ENCODE measurements at places on chromosomes 5 and 9.

DNA sequence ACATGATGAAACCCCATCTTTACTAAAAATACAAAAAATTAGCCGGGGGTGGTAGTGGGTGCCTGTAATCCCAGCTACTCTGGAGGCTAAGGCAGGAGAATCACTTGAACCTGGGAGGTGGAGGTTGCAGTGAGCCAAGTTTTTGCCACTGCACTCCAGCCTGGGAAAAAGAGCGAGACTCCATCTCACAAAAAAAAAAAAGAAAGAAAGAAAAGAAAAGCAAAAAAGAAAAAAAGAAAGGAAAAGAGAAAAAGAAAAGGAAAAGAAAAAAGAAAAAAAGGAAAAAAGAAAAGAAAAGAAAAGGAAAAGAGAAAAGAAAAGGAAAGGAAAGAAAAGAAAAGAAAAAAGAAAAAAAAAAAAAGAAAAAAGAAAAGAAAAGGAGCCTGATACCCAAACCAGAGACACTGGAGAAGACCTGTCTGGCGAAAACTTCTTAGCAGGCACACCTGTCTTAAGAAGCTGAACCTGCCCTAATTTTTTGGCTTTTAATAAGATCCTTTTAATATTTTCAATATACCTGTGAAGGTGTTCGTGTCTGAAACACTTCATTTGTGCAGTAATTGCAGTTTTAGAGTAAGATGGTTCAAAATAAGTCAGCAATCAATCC is 164.7 kb upstream of the IRX2 start:
- DNase-seq, result no peak

DNA sequence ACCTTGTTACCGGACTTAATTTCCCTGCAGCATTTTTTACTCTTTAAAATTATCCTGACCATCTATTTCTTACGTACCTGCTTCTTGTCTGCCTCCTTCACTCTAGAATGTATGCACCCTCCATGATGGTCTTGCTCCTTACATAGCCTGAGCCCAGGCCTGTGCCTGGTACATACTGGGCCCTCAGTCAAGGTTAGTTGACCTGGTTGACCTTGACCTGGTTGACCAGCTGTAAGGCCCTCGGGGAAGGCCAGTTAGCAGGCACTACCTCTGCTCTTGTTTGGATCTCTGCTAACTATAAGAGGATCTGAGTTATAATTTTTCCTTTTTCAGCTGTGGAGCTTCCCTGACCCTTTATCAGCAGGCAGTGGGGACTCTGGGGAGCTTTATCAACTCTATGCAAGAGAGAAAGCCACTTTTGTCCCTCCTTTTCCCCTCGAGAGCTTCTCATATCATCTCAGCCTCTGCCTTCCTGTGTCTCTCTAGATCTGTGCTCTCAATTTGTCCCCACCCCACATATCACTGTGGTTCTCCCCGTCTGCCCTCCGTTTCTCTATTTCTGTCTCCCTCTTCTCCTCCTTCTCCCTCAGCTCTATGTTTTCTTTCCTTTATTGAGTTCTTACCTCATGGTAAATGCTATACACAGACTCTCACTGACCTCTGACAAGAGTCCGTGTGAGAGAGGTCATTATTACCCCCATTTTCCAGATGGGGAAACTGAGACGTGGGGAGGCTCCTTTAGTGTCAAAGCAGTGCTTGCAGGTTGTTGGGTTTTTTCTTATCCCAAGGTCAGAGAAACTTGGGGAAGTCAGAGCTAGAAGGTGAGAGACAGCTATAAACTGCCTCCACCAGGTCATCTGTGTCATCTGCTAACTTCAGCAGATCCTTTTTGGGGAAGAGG is 28.6 kb downstream of the SPRY4 start:
- DNase-seq, result no peak

DNA sequence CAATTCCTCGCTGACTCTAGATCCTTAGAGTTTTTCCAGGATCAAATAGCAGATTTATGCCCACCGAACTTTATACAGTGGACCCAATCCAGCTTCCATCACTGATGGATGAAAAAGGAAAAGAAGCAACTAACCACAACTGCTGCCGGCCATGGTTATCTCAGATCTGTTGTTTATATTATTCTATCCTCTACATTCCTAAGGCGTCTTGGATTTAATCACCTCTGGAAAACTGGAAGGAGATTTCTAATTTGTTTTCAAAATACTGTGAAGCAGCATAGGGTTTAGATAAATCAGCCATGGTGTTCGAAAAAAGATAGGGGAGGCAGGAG is 663 bp upstream of the ZNF366 start:
- DNase-seq, result no peak

GRCh38 chr9:129138476-129139232 is 27.4 kb downstream of the PTPA start:
- no peak for DNase-seq

DNA sequence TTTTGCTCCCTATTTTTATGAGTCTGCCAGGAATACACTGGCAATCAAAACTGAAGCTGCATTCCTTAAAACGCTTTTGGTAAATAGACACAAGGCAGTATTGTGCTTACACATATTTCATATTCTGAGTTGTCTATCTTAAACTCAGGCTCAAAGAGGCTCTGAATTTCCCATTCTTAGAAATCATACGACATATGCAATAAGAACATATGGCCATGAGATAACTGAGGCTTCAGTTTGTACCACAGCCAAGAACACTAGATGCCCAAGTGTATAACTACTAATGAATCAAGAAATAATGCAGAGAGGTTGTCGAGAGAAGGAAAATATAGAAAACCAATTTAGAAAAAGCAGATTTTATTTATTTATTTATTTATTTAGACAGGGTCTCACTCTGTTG is 357.4 kb downstream of the NDUFS4 start:
- DNase-seq, result no peak

DNA sequence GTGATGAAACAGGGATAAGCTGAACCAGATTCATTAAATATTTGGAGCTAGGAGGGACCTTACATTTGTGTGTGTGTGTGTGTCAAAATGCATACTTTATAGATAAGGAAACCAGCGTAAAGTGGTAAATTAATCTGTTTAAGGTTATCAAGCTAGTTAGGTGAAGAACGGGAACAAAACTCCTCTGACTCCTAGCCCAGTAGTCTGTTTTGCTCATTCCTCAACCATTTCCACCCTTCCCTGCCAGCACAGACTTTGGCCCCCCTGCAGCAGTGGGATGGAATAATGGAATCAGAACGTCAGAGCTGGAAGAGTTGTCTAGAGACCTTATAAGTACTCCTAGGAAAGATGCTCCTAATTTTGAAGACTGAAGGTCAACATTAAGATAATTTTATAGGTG is 6.5 kb downstream of the AGXT2 start:
- DNase-seq, result no peak

DNA sequence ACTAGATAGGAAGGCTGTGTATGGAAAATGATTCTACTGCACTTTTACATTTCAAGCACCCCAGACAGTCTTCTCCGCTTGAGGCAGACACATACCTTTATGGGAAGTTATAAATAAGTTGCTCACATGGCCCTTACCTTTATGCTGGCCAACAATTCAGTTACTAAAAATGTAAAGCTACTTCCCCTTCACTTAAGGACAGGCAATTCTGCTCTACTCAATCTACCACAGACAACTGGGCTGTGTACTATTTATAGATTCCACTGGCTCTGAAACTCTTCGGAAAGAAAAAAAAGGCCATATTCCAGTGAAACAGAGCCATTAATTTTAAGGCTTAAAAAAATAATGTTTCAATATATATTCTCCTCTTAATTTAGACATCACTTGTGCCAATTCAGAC is 59.4 kb downstream of the ELAVL2 start:
- DNase-seq, result no peak

- DNase-seq, result no peak
These were observed 190.1 kb upstream of the MEF2C start for GRCh38 chr5:89072842-89073672.

DNA sequence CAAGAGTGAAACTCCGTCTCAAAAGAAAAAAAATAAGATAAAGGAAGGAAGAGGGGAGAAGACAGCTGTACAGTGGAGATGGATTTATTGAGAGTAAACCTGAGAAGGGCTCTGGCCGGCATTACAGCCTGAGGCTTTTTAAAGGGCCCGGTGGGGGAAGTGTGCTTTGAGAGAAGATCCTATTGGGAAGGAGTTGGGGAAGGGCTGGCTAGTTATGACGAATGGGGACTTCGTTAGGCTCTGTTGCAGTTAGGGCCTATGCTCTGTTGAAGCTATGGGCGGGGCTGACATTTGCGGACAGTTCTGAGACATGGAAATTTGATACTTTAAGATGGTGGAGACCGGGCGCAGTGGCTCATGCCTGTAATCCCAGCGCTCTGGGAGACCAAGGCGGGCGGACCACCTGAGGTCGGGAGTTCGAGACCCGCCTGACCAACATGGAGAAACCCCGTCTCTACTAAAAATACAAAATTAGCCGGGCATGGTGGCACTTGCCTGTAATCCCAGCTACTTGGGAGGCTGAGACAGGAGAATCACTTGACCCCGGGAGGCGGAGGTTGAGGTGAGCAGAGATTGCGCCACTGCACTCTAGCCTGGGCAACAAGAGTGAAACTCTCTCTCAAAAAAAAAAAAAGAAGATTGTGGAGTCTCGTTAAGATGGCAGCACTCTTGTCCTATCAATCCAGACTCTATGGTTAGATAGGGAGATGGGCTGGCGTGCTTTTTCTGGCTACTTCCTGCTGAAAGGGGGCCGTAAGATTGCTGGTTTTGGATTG is 33.2 kb downstream of the C9orf50 start:
- DNase-seq, result no peak

GRCh38 chr9:76655121-76655541 is 109.1 kb upstream of the PCA3 start:
- DNase-seq, result no peak

DNA sequence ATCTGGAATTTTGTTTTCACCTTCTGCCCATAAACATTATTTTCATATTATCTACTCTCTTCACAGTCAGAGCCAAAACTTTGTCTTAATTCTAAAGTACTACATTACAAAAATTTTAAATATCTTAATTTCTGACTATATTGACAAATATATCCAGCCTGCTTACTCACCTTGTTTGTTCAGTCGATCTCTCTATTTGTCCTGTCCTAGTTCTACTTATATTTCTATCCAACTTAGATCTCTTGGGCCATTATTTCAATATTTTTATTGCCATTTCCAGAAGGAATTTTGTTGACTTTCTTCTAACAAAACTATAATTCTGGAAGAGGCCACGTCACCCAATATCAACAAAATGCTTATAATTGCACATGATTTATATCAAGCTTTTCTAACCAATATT is 652.8 kb upstream of the CTNND2 start:
- no peak for DNase-seq

DNA sequence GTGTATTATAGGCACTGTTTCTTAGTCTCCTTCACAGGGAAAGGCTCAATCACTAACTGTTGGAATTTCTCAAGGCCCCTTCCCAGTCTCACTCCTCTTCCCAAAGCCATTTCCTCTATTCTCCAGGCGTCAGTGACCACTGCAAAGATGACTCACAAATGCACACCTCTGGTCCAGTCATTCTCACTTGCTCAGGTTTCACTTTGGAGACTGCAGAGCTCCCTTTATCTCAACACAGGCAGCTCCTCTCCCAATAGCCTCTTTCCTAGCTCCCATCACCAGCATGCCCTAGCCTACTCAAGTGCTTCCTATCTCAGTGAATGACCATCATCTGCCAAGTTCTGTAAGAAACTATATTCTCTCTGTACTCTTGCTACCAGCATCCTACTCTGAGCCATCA is 323.6 kb downstream of the NTRK2 start:
- DNase-seq, result no peak

DNA sequence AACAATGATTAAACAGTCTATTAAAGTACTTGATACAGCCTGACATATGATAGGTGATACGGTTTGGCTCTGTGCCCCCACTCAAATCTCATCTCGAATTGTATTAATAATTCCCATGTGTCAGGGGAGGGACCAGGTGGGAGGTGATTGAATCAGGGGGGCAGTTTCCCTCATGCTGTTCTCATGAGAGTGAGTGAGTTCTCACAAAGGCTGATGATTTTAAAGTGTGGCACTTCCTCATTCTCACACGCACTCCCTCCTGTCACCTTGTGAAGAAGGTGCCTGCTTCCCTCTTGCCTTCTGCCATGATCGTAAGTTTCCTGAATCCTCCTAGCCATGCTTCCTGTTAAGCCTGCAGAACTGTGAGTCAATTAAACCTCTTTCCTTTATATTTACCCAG is 40.1 kb upstream of the TARS1 start:
- DNase-seq, result no peak

GRCh38 chr5:95913663-95914062 is 48.0 kb downstream of the ELL2 start:
- no peak for DNase-seq

GRCh38 chr5:132013711-132014110 is 2.3 kb upstream of the ACSL6 start:
- no peak for DNase-seq

DNA sequence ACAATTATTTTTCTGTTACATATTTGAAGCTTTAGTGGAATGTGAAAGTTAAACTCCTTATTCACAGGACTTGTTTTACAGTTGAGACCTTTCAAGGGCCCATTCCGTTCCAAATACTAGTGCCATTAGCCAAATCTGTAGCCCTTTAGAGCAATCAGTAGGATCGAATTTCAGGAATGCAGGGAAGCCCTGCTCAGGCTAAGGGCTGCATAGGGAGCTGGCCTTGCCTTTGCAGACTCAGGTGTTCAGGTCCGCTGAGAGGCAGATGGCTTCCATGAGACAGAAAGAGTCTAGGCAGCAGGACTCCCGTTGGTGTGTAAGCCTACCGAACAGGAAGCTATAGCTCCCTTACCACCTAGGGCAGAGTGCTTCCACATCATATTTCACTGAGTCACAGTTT is 150.1 kb upstream of the SLC27A6 start:
- DNase-seq, result no peak

DNA sequence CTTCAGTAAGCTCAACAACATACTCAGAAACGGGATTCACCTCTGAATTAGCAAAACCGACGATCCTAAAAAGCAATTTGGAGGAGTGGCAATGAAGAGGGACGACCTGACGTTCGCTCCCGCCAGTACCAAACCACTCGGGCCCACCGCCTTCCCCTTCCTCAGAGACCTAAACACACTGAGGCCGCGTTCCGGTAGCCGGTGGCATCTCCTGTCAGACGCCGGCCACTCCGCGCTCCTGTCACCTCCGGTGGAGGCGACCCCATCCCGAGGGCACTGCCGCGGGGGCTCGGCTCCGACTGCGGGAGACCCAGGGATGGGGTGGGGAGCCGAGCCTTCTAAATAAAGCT is 617 bp downstream of the PPP6C start:
- DNase-seq, result no peak

GRCh38 chr9:16044579-16044881 is 491.7 kb downstream of the CCDC171 start:
- no peak for DNase-seq

GRCh38 chr9:20197976-20198685 is 409.3 kb upstream of the SLC24A2 start:
- DNase-seq, result no peak

DNA sequence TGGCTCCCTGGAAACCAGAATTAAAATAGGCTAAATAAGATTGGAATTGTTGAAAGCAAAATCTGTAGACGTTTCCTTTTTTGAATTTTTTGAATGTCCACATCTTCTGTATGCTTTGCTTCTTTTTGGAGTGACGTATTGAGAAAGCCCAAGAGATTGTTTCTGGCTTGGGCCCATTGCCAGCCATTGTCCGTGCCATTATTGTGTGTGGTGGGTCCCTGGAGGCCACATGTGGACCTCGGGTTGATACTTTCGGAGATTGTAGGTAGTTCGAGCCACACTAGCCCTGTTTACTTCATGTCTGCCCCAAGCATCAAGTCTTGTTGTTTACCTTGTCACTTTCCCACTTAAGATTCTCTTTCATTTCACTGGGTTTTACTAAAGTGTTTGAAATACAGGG is 106.0 kb downstream of the PALM2AKAP2 start:
- no peak for DNase-seq

GRCh38 chr9:7906783-7907550 is 107.4 kb upstream of the DMAC1 start:
- DNase-seq, result no peak

- DNase-seq, result no peak
These were observed 437.4 kb downstream of the ARHGEF28 start for GRCh38 chr5:74063346-74063745.

All from SIG-M5 (cell line).